ENCODE measurements at places on chromosomes 7 and 10. TPM values are rescaled to one million over a fixed set of nuclear protein-coding genes. Genes with fewer than 3 reads are reported as not detected.

GRCh38 chr7:50644114-50644513 is 78.9 kb upstream of the DDC start:
- DNase-seq, result no peak

DNA sequence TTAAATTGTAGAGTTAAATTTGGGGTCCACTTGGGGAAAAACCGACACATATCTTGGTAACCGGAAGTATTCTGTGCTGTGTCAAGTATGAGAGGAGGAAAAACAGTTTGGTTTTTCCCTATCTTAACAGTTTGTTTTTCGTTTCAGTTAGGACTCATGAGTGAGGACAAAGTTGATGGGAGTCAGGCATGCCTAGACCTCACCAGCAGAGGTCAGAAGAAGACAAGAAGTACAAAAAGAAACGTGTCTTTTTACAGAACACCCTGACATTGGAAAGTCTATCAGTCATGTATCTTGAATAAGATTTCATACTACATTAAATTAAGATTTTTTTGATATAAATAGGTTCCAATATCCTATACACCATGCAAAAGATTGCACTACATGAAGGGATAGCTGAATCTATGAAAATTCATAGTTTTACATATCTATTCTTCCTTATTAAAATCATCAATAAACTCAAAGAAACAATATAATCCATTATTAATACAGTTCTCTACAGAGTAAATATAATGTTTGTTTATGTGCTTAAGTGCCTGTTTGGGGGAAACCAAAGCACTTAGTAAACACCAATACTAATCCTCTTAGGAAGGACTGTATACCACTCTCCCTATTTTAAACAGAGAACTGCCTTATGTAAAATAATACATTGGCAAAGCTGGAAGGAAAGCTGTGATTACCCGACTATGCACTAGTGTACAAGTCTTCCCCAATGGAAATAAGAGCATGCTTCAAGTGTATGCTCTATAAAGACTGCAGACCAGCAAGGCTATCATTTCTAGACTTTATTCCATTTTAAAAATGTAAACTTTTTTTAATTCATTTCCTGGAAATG is 95.6 kb downstream of the USP6NL start:
- no peak for DNase-seq

DNA sequence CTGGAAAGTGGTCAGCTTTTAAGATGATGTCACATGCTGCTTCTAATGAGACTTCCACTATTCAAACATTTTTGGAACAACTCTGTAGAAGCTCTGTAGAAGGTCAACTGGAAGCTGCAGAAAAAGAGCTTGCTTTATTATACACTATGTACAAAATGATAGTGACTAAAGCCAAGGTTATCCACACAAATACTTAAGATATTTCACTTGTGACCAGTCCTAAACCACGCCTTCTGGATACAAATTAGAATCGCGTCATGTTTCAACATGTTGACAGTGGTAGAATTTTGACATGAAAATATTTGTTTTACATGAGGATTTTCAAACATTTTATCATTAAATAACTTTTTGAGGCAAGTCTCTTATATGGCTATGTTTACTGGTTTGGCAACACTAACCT is 499.6 kb upstream of the PHF14 start:
- DNase-seq, result no peak

DNA sequence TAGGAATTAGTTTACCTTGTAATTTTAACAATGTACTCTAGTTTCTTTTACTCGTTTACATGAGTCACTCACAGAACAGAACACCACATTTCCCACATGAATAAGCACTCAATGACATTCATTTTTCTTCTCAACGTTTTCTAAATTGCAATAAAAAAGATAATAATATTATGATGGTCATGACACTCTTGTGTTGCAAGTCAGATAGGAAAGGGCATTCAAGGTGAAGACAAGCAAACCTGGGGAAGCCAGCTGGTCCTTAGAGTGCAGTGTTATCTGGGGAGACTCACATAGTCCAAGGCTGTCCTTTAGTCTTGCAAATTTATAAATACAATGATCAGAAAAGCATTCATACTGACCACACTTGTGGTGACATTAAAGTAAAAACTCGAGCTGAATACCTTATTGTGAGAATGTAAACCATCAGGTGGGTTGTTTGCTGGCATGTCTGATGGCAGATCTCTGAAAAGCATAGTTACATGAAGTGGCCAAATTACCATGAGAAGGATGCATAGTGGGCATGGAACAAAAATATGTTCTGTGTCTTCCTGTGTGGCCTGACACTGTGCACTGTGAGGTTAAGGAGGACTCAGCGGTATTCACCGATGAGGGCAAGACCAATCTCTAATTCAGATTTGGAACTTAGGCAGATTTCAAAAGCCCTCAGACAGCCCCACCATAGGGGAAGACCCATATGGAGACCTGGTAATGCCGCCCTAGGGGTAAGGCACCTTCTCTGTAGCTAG is 158.9 kb upstream of the ASAH2 start:
- DNase-seq, result no peak

- DNase-seq, result no peak
Measured at GRCh38 chr7:139855498-139856270, 26.6 kb downstream of the TBXAS1 start.

Gene TAS2R5
- not detected for total RNA-seq

Gene CARD11
- total RNA-seq, result 0.55 TPM

Data from right atrium auricular region (tissue), 2 donors.